ENCODE measurements at places on chromosomes 13 and 19.

- no peak for DNase-seq
These were observed 608 bp downstream of the MYADM start for GRCh38 chr19:53868091-53868891.

- DNase-seq: no peak
These were observed 43.1 kb downstream of the LHFPL6 start for GRCh38 chr13:39559847-39560246.

GRCh38 chr13:103671547-103671946 is 605.3 kb upstream of the SLC10A2 start:
- DNase-seq: no peak

DNA sequence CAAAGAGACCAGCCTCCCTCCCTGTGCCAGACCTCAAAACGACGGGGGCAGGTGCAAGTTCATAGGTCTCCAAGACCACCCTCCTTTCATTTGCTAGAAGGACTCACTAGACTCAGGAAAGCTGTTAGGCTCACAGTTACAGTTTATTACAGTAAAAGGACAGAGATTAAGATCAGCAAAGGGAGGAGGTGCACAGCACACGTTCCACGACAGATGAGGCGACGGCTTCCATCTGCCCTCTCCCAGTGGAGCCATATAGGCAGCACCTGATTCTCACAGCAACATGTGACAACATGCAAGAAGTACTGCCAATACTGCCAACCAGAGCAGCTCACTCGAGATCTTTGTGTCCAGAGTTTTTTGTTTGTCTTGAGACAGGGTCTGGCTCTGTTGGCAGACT is 9.4 kb upstream of the CEACAM19 start:
- DNase-seq: no peak

DNA sequence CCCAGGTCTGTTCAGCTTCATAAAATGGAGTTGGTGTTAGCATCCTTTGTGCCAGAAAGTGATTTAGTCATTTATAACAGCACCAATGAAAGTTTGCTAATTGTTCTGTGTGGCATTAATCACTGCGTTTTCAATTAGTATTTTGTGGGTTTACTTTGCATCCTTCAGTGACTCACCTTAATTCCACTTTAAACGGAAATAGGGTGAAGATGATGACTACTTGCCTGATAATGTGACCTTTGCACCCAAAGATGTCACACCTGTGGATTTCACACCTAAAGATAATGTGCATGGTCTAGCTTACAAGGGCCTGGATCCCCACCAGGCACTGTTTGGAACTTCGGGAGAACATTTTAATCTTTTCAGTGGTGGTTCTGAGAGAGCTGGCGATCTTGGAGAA is 15.0 kb downstream of the GPATCH1 start:
- DNase-seq: no peak

- DNase-seq: no peak
These were observed 6.0 kb upstream of the CCER2 start for GRCh38 chr19:38917921-38918491.

- no peak for DNase-seq
These were observed 1189.2 kb downstream of the EFNB2 start for GRCh38 chr13:105346141-105346775.

DNA sequence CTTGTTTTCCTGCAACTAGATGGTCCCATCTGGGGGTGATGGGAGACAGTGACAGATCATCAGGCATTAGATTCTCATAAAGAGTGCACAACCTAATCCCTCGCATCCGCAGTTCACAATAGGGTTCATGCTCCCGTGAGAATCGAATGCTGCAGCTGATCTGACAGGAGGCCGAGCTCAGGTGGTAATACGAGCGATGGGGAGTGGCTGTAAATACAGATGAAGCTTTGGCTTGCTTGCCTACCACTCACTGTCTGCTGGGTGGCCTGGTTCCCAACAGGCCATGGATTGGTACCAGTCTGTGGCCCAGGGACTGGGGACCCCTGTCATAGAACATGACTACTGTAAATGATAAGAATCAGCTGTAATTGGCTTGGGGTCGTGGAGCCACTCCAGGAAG is 28.0 kb downstream of the WDR88 start:
- DNase-seq: no peak

DNA sequence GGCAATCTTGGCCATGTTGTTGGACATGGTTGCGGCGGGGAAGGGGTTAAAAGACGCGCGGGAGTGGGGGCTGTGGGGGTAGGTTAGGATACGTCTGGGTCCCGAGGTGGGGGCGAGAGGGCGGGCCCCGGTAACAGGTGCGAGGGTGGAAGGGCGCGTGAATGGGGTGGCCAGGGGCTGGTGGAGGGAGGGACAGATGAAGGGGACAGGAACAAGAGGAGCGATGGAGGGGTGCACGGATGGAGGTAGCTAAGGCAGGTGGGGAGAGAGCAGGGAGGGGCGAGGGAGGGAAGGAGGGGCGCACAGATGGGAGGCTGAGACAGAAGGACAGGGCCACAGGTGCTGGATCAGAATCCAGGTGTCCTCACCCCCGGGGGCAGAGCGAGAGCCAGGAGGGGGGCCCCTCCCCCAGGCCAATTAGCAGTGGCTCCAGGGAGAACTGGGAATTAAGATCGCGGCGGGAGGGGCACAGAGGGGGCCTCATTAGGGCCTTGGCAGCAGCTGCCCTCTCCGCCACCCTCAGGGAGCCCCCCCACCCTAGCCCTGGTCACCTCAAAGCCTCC is 1.3 kb downstream of the GNG8 start:
- no peak for DNase-seq

All from NCI-H1092 (cell line).